AG09309 (cell line): ENCODE measurements at places on chromosomes 1 and 21.

GRCh38 chr1:212490276-212490675, 57.6 kb downstream of the NENF start:
- no peak for DNase-seq

GRCh38 chr1:107309962-107310361, 169.1 kb downstream of the NTNG1 start:
- no peak for DNase-seq

GRCh38 chr1:163426505-163427251, 104.9 kb downstream of the NUF2 start:
- DNase-seq = no peak

DNA sequence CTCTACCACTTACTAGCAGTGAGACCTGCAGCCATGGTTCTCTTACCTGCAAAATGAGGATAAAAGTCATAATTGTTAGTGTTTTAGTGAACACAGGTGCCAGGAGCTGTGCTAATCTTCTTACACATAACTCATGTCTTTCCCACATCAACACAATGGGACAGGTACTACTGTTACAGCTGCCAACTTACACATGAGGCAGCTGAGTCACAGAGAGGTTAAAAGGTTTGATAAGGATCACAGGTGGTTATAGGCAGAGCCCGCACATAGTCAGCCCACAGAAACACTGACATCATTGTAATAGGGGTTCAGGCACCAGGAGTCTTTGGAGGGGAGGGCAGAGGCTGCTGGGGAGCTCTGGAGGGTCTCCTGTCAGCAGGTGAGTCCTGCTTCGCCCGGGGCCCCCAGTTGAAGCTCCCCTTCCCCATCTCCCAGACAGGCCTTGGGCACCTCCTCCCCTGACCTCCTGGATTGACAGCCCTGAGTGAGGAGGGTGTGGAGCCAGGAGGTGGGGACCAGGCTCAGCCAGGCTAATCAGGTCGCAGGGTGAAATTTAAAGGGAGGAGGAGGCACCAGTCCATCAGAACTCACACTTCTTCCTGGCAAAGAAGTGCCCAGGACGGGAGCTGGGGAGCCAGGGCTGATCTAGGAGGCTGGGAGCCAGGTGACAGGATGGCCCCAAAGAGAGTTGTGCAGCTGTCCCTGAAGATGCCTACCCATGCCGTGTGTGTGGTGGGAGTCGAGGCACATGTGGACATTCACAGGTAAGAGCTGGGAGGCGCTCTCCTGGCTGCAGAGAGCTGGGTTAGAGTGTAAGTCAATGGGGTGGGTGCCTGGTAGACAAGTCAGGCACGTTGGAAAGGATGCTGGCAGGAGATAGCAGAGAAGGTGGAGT, at the start of gene PADI1:
TSS of gene PADI1 (plus strand) at position 583 of the 895 bp plus-strand sequence. CDS start at position 673, 90 bp downstream.
- DNase-seq = no peak

DNA sequence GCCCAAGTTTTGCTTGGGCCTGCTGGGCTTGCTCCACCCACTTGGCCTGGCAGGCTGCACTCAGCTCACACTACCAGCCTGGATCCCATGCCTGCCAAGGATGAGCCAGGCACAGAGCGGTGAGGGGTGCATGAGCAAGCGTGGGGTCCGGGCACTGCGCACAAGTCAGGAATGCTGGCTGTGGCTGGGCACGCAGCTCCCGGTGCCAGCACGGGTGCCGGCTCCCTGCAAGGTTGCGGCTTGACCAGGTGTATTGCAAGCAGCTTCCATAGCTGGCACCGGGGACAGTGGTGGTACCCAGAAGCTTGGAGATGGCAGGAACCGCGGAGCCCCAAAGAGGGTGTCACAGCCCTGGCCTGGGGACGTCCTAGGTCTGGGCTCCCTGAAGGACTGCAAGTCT, 224.4 kb upstream of the NRIP1 start:
- no peak for DNase-seq
